ENCODE measurements at places on chromosomes 2 and 18. TPM values are rescaled to one million over a fixed set of nuclear protein-coding genes. Genes with fewer than 3 reads are reported as not detected.

The FNDC4 gene
- 3.9 TPM for total RNA-seq

The SCN7A gene
- total RNA-seq = 1.8 TPM

The LYPD6 gene
- total RNA-seq = 16.4 TPM

The SLC16A14 gene
- 9.1 TPM for total RNA-seq

The KCNK3 gene
- total RNA-seq = 7.7 TPM

The CDH19 gene
- 0.05 TPM for total RNA-seq

The TRIM43 gene
- total RNA-seq = not detected

The MATN3 gene
- total RNA-seq = 0.45 TPM

The MROH2A gene
- not detected for total RNA-seq

The ADCY3 gene
- total RNA-seq = 22.1 TPM

The AQP12B gene
- 0.10 TPM for total RNA-seq

The SERPINB2 gene
- total RNA-seq = 45.2 TPM

The MC5R gene
- not detected for total RNA-seq

The INHA gene
- 1.3 TPM for total RNA-seq

The ZCCHC2 gene
- total RNA-seq = 18.0 TPM

The ITPRIPL1 gene
- total RNA-seq = 3.5 TPM

The FOSL2 gene
- 100 TPM for total RNA-seq

The POMC gene
- total RNA-seq = 1.5 TPM

The FHOD3 gene
- 3.8 TPM for total RNA-seq

The LHCGR gene
- 0.92 TPM for total RNA-seq

The C1D gene
- 19.6 TPM for total RNA-seq

The ECEL1 gene
- total RNA-seq = 7.8 TPM

The EPAS1 gene
- total RNA-seq = 59.8 TPM

The GCA gene
- total RNA-seq = 21.1 TPM

The SPATA3 gene
- not detected for total RNA-seq

The FAM168B gene
- 104 TPM for total RNA-seq

The ANKRD30BL gene
- not detected for total RNA-seq

The SNTG2 gene
- 1.1 TPM for total RNA-seq

The FRZB gene
- total RNA-seq = 17.1 TPM

The SLC9A4 gene
- total RNA-seq = 3.1 TPM

The SERPINB11 gene
- total RNA-seq = 1.4 TPM

The PAX8 gene
- total RNA-seq = 2.1 TPM

The DSC2 gene
- total RNA-seq = 352 TPM

The CRYGC gene
- not detected for total RNA-seq

The ANKRD36B gene
- 42.1 TPM for total RNA-seq

The CNDP1 gene
- 0.48 TPM for total RNA-seq

The SLC5A7 gene
- total RNA-seq = 0.36 TPM

The NYAP2 gene
- 1.00 TPM for total RNA-seq

The LIMS3 gene
- 1.8 TPM for total RNA-seq

The ERBB4 gene
- 5.3 TPM for total RNA-seq

The WDPCP gene
- total RNA-seq = 11.8 TPM

The CRYBA2 gene
- 179 TPM for total RNA-seq

The POTEJ gene
- total RNA-seq = not detected

The STEAP3 gene
- 19.0 TPM for total RNA-seq

The TANC1 gene
- total RNA-seq = 56.9 TPM

The RNU2-63P gene
- total RNA-seq = 4.9 TPM

The AKAIN1 gene
- 1.1 TPM for total RNA-seq

The DLGAP1 gene
- 3.7 TPM for total RNA-seq

The IL36G gene
- not detected for total RNA-seq

The CFAP65 gene
- total RNA-seq = 2.1 TPM

The UGT1A4 gene
- total RNA-seq = not detected

The TLX2 gene
- total RNA-seq = 2.9 TPM

The COLEC12 gene
- 61.3 TPM for total RNA-seq

The SP5 gene
- total RNA-seq = 4.4 TPM

The SOWAHC gene
- 15.5 TPM for total RNA-seq

The RAX gene
- total RNA-seq = not detected

The LIMS1 gene
- 40.9 TPM for total RNA-seq

The KIF1A gene
- 112 TPM for total RNA-seq

The SPOPL gene
- 29.0 TPM for total RNA-seq

The RUFY4 gene
- not detected for total RNA-seq

All from type B pancreatic cell (in vitro differentiated cells).